Spinal cord (tissue), 10 donors: ENCODE measurements at places on chromosomes 5 and 9. TPM values are rescaled to one million over a fixed set of nuclear protein-coding genes. Genes with fewer than 3 reads are reported as not detected.
A peak's percentile ranks its signal among the peaks of the same experiment; 100 is the strongest.

The LCP2 gene
- polyA plus RNA-seq = 6.0 TPM

The OTULINL gene
- polyA plus RNA-seq = 26.5 TPM

DNA sequence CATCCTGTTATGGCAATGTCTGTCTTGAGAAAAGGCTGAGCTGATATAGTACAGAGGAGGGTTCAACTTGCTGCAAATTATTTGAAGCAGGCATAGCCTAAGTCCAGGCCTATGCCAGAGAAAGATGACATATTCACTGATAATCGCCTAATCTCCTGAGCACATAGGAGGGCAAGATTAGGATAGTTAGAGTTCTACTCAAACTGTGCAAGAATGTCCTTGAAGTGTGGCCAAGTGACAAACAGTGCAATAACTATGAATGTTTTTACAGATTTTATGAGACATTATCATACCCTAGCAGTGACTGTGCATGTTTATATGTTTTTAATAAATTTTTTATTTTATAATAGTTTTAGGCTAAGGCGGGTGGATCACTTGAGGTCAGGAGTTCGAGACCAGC lies 96.2 kb downstream of the TSSK1B start:
- DNase-seq = no peak

DNA sequence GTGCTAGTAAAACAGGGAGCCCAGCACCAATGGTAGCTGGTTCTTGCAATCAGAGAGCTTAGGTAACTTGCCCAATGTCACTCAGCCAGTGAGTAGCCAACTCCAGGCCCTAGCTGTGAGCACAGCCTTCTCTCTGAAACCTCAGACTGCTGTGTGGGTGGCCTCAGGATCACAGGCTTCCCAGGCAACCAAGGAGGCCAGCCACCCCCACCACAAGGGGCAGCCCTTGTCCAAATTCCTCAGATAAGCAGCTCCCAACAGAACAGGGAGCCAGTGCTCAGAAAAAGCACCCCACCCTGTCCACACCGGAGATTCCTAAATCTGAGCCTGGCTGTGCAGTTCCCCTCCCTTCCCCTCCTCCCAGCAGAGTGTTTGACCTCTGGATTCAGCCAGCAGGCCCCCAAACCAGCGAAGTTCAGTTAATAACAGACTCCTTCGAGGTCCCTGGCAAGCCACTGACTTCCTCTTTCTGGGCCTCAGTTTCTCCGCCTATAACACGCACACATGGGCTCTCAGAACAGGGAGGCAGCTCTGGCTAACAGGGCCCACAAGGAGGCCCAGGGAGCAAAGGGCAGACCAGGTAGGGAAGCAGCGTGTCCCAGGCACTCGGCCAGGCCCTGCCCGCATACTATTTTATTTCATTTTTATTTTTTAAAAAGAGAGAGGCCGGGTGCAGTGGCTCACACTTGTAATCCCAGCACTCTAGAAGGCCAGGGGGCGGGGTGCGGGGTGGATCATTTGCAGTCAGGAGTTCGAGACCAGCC lies 2.7 kb downstream of the EEIG1 start:
- no peak for DNase-seq

GRCh38 chr5:56815658-56816545 lies 553 bp downstream of the MAP3K1 start:
- DNase-seq = no peak

DNA sequence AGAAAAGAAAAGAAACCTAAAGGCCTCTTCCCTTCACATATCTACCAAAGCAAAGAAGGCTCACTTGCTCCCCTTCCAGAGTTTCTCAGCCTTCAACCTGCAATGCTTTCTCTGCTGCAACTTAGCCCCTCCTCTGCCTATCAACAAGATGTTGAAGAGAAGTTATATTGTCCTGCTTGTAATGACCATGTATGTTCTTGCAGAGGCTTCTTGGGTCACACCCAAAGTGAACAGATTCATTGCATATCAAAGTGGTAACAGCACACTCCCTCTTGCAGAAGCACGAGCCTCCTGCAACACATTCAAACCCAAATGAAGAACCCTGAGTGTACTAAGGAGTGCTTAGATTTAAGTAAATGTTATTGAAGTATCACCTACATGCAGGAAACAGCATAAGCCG lies 494.3 kb downstream of the NTRK2 start:
- no peak for DNase-seq

The PTPRD gene
- polyA plus RNA-seq = 190 TPM

- DNase-seq = no peak
Measured at GRCh38 chr5:61274511-61274911, 57.5 kb upstream of the ZSWIM6 start.

The ORM2 gene
- not detected for polyA plus RNA-seq

DNA sequence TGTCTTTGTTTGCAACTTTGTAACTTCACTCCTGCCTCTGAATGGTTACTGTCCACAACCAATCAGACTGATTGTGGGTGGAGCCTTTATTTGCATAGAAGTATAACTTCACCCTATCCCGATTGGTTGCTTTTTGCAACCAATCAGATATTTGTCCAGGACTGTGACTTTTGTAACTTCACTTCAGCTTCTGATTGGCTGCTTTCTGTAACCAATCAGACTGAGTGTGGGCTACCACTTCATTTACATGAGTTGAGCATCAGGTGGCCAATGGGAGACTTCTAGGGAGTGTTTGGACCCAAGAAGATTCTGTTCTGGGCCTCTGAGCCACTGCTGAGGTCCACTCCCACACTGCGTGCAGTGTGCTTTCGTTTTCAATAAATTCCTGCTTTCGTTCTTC lies 1810.7 kb upstream of the CDH6 start:
- DNase-seq = no peak

DNA sequence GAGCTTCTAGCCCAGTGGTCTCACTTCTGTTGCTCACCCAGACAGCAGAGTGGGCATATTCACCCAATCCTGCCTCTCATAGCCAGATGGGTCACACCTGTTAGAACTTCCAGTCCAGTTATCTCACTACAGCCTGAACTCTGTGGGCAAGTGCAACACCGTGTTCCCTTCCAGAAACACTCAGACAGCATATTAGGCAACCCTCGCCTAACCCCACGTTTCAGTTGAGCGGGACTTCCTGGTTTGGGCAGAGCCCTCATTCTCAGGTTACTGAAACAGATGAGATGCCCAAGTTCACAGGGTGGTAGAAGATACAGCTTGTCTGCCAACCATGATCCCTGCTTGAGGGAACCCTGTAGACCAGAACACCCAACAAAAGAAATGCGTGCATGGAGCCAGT lies 538.2 kb downstream of the CYLC2 start:
- DNase-seq = no peak

The FOXI1 gene
- 0.08 TPM for polyA plus RNA-seq

DNA sequence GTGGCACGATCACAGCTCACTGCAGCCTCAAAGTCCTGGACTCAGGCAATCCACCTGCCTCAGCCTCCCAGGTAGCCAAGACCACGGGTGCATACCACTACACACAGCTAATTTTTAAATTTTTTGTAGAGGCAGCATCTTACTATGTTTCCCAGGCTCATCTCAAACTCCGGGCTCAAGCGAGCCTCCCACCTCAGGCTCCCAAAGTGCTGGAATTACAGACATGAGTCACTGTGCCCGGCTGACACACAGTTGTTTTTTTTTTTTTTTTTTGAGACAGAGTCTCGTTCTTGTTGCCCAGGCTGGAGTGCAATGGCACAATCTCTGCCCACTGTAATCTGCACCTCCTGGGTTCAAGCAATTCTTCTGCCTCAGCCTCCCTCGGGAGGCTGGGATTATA lies 70.1 kb upstream of the CNOT6 start:
- no peak for DNase-seq

The ASPN gene
- 12.5 TPM for polyA plus RNA-seq

DNA sequence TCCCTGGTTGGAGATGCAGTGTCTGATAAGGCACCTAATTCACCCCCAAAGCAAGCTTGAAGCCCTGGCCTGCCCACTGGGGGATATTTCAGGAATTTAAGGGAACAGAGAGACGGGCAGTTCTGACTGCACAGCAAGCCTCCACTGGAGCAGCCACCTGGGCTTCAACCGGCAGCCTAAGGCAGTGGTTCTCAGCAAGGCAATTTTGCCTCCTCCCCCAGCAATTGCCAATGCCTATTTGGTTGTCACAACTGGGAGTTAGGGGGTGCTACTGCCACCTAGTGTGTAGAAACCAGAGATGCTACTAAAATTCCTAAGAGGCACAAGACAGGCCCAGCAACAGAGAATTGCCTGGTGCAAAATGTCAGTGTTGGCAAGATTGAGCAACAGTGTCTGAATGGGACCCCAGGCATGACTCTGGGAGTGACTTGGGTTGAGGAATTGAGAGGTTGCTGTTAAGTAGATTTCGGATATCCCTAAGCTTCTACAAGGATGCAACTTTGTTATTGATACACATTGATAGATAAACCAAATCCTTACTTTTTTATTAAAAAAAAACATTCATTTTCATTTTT lies 58.7 kb upstream of the CTSL start:
- peak; percentile 25 for DNase-seq

GRCh38 chr5:59430066-59430685 lies 463.4 kb downstream of the PDE4D start:
- no peak for DNase-seq

DNA sequence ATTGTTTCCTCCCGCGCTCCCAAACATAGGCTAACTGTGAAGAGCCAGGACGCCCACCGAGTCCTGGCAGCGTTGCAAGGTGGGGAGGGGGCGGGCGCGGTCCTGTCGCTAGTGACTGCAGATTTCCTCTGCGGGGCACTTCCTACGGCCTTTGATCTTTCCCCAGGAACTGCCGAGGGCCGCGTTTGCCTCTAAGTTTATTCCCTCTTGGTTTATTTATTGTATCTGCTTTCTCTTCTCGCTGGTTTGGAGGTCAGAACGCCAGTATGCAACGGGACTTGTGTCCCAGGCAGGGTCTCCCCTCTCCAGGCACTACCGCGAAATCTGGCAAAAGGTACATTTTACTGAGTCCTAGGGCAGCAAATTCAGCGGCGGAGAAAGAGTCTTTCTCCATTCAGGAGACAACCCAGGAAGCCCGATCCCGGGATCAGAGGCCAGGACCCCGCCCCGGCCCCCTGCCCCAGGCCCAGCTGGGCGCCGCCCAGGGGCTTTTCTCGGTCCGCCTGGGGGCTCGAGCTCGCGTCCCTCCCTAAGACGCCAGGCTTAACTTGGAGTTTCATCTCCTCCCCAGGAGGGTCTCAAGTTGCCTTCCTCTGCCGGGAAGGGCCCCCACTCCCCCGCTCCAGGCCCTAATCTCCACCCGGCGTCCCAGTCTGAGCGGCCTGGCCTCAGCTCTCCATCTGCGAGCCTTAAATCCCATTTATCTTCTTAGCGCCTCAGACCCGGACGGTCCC lies 884 bp upstream of the EGFLAM start:
- no peak for DNase-seq

GRCh38 chr5:93995126-93995621 lies 253.8 kb upstream of the POU5F2 start:
- DNase-seq = no peak

GRCh38 chr9:69671311-69671878 lies 776 bp downstream of the APBA1 start:
- peak; percentile 38 for DNase-seq

GRCh38 chr5:172548981-172549687 lies 91.9 kb upstream of the NEURL1B start:
- DNase-seq = no peak

The CIZ1 gene
- polyA plus RNA-seq = 157 TPM

GRCh38 chr9:71119746-71120145 lies 1.7 kb downstream of the TRPM3 start:
- no peak for DNase-seq

DNA sequence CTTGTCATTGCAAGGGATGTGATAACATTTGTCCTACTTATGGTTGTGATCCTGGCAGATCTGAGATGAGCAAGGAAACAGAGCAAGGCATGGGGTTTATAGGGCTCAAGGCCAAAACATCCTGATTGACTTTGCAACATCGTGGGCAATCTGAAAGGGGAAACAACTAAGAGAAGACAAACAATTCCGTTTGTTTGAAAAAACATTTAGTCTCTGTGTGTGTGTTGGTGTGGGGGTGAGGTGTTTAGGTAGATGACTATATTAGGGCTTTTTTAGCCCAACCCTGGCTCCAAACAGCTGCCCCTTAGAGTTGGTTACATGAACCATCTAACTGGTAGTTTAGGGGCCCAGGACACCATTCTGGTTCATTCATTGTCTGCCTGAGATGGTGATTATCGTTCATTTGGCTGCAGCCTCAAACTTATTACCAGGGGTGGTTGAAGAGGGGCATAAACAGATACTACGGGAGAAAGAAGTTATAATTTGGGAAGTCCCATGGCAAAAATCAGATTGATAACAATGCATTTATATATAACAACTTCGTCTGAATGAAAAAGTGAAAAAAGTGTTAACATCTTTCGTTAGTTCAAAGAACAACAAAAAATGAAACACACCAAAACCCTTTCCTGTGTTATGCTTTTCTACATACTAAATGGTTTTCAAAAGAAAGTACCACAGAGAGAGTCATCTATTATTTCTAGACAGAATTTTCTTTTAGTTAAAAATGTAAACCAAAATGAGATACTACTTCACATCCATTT lies 5.7 kb downstream of the FYB1 start:
- DNase-seq = no peak

DNA sequence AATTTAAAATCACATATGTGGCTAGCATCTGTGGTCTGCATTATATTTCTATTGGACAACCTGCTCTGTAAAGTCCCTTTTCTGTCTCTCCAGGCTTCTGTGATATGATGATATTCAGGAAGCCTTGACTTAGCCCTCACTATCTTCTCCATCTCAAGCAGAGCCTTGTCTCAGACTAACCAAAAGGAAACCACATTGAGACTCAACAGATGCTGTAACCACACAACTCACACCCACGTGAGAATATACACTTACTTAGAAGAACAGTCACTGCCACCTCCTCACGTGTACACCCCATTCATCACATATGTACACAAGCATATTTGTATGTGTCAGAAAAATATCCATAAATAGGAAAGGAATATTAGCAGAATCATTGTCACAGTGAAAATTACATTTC lies 33.6 kb downstream of the HTR4 start:
- no peak for DNase-seq

The PITX1 gene
- not detected for polyA plus RNA-seq

- DNase-seq = no peak
Measured at GRCh38 chr9:28938981-28939380, 1365.7 kb upstream of the C9orf72 start.

DNA sequence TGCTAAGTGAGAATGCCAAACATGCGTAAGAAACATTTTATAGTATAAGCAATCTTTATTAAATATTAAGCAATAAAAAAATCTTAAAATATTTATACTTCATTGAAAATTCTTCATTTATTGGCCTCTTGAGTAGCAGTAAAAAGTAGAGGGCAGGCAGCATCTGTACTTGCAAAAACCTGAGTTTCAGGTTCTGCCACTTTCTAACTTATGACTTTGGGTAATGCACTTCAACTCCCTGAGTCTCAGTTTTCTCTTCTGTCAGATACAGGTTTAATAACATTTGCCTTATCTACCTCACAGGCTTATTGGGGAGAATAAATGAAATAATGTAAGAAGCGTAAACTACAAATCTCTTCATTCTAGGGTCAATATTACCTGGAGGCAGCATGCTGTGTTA lies 19.8 kb upstream of the MCTP1 start:
- DNase-seq = no peak

DNA sequence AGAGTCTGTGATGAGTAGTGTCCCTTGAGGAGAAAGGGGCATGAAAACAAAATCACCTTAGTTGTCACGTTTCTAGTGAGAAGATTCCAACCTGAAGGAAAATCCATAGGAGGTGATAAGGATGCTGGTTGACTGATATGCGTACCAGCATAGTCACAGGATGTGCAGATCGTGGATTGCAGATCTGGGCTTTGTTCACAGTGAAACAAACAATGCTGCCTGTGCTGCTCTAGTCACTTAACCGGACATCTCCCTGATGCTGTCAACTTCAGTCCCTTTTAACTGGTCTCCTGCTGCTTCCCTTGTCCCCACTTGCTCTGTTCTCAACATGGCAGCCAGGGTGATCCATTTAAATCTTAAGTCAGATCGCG lies 89.7 kb downstream of the IQGAP2 start:
- DNase-seq = no peak
